Renal cortical epithelial cell (primary cell): ENCODE measurements at places on chromosomes 5 and 9.

DNA sequence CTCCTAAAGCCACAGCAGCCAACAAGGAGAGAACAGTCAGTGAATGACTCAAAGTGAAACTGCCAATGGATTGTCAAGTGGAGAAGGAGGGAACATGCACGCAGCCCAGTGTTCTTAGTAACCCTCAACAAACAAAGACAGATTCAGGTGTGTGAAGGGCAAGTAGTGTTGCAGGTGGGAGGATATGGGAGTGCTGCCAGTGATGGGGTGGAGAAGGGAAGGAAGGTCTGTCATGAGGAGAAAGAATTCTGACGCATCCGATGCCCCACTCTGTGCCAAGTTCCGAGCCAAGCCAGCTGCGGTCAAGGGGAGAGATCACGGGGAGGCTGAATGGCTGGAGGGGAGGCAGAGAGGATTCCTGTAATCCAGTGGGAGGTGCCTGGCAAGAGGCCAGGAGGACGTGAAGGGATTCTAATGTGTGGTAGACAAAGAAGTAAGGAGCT lies 56.5 kb downstream of the CAST start:
- DNase-seq: peak; percentile 79

GRCh38 chr5:164302533-164303235 lies 797.3 kb downstream of the MAT2B start:
- DNase-seq: no peak

GRCh38 chr5:10825897-10826644 lies 65.0 kb upstream of the DAP start:
- DNase-seq: no peak

DNA sequence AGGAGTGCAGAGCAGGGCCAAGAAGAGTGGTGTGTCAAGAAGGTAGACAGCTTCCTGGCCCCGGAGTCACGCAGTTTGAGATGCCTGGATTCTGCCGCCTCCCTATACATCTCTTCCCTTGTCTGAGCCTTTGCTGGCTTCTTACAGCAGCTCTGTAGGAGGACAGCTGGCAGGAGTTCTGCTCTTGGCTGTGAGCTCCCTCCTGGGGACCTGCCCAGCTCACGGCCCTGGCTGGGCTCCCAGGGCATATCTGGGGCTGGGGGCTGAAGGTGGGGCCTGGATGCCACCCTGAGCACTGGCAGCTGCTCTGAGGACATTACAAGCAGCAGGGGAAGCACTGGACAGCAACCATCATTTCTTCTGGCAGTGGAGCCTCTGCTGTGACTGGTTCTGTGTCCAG lies 786 bp upstream of the TSSK1B start:
- DNase-seq: no peak

- no peak for DNase-seq
These were observed 173.8 kb downstream of the SGCD start for GRCh38 chr5:156500755-156501154.

DNA sequence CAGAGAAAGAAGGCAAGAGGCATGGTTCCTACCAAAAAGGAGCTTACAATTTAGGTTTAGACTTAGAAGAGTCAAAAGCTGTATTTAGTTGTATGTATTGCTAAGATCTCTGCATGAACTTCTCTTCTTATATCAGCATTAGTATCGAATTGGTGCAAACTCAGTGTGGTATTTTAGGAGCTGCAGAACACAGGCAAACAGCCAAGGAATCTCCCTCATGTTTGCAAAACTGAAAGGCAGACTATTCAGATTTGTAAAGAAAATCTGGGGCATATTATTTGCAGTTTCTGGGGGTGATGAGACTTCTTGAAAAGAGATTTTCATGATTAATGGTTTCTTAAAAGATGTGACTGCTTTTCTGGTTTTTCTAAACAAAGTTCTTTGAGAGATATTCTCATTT lies 252.7 kb downstream of the CEMIP2 start:
- no peak for DNase-seq

DNA sequence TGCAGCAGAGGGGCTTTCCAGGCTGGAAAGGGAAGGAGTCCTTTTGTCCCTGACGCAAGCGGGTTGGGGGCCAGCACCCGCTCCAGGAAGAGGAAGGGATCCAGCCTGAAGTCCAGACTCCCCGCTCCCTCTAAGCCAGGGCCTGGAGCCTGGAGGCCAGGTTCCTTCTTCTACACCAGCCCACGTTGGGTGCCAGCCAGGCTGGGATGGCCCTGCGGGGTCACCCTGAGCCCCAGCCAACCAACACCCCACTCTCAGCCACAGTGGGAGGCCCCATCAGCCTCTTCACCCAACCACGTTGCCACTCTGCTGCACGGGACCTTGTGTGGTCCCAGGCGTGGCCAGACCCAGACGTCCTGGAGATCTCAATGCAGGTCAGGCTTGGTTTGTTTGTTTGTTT lies 970 bp upstream of the FUT7 start:
- DNase-seq: no peak

DNA sequence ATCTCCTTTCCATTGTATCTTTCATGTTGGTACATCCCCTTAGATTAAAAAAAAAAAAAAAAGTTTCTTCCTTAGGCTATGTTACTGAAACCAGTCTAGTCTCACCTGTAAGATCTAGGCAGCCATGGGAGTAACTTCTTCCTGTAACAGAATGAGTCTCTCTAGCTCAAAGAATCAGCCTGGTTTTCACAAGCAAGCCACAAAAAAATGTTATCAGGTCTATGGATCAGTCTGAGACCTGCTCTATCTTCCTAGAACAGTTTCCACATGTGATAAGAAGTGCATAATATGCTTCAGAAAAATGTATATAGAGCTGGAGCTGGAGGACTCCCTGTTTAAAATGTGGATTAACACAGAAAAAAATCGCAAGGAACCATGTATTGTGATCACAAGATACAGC lies 53.8 kb downstream of the ARRDC3 start:
- no peak for DNase-seq
